T-helper 17 cell (primary cell): ENCODE measurements at places on chromosomes 6 and 20.
A peak's percentile ranks its signal among the peaks of the same experiment; 100 is the strongest.

GRCh38 chr6:65064844-65065243, 642.2 kb downstream of the EYS start:
- H3K27ac ChIP-seq, result no peak overlapping the region
- no peak overlapping the region for H3K4me3 ChIP-seq
- no peaks in the 10 kb centered on the region for H3K4me1 ChIP-seq
- DNase-seq, result no peak
- H3K36me3 ChIP-seq, result no peaks in the 10 kb centered on the region

- H3K27me3 ChIP-seq, result peaks cover 92% of the 10 kb centered on the region
- peak overlapping the region; percentile 78 for H3K4me3 ChIP-seq
- DNase-seq, result no peak
These were observed 1.6 kb downstream of the PRDM13 start for GRCh38 chr6:99608059-99608885.

DNA sequence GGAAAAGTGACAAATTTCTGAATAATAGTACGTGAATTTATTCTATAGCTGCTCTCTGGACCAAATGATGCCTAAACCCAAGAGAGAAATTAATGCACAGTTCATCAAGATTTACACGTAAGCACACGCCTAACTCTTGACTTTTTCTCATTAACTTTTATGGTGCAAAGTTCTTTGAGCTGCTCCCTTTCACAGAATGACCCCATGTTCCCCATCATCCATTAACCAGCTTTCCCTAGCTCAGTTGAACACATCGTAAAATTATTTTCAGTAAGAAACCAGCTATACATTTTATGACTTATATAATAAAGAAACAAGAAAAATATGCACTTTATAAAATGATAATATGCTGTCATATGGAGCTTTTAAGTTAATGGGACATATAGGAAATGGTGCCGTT, 54.3 kb downstream of the ID4 start:
- no peaks in the 10 kb centered on the region for H3K4me1 ChIP-seq
- no peak overlapping the region for H3K27ac ChIP-seq
- H3K36me3 ChIP-seq, result no peaks in the 10 kb centered on the region
- no peak overlapping the region for H3K4me3 ChIP-seq

DNA sequence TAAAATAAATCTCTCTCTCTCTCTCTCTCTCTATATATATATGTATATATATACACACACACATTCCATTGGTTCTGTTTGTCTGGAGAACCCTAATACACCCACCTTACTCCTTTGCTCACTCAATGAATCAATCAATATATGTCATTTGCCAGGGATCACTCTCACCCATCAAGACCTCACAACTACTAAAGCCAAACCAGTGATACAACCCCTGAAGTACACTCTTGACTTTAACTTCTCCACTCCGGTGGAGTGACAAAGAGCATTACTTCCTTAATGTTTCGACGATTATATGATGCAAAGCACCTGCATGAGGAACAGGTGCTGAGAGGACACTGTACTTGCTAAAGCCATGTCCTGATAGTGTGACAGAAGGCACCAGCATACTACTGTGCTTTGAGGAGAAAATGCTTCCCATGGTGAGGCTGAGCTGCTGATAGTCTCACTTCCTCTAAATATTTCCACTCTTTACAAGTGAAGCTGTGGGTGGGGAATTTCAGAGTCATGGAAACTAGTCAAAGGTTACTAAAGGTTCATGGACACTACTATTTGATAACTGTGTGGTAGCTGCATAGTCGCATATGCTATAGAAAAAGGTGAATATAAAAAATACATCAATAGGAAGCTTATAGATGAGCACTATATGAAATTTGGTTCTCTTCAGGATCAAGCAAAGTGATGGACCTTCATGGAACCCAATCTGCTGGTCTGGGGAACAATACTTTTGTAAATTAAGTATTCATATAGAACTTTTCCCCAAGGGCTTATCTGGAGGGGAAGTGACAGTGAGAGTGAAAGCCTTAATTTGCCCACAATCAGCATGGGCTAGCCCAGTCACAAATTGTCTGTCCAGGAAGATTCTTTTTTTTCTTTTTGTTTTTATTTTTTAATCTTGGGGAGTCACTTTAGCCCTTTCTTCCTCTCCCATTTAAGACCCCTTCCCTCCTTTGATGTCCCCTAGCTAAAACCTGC, 141.9 kb upstream of the NEDD9 start:
- H3K4me1 ChIP-seq, result peaks cover 47% of the 10 kb centered on the region
- DNase-seq, result no peak
- peaks cover 11% of the 10 kb centered on the region for H3K36me3 ChIP-seq
- H3K27ac ChIP-seq, result peak overlapping the region; percentile 29
- no peaks in the 10 kb centered on the region for H3K27me3 ChIP-seq
